ENCODE measurements at places on chromosomes 16 and 17.

- no peak for DNase-seq
Measured at GRCh38 chr17:43528319-43528987, 17.7 kb downstream of the ETV4 start.

DNA sequence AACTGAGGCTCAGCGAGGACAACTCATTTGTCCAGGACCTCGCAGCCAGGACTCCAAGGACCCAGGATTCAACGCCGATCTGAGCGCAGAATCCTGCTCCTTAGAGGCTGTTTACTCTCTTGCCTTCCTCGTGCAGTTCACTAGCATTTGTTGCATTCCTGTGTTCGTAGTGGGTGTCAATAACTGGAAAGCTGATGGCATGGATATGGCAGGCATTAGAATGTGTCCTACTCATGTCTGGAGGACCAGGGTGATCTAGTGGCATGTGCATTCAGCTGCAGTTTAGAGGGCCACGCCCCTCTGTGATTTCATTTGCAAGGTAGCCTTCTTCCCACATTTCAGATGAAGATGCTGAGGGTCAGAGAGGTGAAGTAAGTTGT lies 510 bp downstream of the CRISPLD2 start:
- no peak for DNase-seq

- DNase-seq, result no peak
Measured at GRCh38 chr17:63294776-63295175, 151.3 kb downstream of the CYB561 start.

- DNase-seq, result no peak
Measured at GRCh38 chr16:51072591-51072990, 78.5 kb downstream of the SALL1 start.

DNA sequence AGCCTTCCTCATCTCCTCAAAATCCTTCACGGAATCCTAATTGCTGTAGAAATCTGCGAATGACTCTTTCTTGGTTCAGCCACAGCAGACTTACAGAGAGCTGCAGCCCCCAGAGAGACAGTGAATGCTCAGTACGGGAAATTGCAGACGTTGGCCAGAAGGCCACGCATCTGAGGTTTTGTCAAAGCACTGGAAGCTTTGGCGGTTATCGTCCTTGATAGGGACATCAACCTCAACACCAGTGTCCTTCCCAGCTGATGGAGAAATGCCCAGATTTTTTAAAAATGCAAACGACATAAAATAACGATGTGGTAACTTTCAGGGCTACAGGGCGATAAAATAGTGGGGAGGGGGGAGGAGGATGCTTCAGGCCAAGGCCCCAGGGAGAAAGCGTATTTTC lies 166.6 kb upstream of the CIBAR2 start:
- DNase-seq, result no peak

DNA sequence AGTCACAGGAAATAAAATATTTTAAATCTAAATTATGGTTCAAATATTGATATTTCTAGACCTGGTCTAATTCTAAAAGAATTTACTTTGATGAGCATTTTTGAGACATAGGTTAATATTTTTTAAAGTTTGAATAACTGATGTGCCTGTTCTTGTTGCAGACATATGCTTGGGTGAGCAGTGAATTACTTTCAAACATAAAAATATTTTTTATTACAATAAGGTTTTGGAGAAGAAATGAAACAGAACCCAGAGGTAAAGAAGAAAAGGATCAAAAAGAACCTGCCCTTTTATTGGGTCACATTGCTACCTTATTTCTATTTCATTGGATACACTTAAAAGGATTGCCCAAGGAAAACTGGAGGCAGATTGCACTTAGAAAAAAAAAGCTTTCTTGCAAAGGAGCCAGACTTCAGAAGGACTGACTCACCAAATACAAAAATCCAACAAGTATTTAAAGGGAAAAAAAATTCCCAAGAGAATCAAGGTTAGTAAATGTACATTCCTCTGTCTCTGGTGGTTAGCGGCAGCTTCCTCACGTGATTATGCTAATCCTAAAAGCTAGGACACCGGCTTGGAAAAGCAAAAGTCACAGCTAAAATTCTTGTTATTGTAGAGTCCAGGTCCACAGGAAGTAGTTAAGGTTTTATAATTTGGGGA lies 18.5 kb downstream of the ENPP7 start:
- DNase-seq, result no peak

- DNase-seq, result no peak
Measured at GRCh38 chr17:17666111-17666714, 15.0 kb upstream of the RAI1 start.

- no peak for DNase-seq
Measured at GRCh38 chr17:36942019-36942599, 4.8 kb downstream of the LHX1 start.

- DNase-seq, result no peak
Measured at GRCh38 chr17:30343796-30344195, 9.9 kb upstream of the TMIGD1 start.

DNA sequence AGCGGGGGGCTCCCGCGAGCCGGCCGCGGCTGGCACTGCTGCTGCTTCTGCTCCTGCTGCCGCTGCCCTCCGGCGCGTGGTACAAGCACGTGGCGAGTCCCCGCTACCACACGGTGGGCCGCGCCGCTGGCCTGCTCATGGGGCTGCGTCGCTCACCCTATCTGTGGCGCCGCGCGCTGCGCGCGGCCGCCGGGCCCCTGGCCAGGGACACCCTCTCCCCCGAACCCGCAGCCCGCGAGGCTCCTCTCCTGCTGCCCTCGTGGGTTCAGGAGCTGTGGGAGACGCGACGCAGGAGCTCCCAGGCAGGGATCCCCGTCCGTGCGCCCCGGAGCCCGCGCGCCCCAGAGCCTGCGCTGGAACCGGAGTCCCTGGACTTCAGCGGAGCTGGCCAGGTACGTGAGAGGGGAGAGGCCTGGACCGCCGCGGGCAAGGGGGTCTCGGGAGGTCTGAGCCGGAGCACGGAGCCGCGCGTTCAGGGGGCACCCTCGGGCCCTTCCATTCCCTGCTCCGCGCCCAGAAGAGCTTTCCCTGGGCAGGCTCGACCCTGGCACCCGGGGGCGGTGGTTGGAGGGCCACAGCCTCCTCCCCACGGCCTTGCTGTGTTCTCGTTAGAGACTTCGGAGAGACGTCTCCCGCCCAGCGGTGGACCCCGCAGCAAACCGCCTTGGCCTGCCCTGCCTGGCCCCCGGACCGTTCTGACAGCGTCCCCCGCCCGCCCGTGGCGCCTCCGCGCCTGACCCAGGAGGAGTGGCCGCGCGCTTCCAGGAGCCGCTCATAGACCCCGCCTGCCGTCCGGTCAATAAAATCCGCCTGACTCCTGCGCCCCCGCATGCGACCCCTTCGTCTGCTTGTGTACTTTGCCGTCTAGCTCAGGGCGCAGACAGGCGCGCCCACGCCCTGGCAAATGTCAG lies 591 bp downstream of the NPW start:
- DNase-seq, result no peak

DNA sequence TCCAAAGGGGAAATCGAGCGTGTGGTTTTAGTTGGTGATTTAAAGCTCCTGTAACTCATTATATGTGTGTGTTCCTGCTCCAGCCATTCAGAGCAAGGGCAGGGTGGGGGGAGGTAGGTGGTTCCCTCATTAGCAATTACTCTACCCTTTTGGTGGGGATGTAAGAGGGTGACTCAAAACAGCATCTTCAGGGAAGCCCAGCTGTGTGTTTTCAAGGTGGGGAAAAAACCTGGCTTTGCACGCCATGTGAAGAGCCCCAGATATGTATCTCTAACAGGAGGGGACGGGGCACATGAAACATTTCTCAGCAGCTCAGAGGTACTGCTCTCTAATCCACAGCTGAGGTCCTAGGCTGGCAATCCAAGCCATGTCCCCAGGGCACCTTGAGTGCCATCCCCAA lies 241.3 kb upstream of the ZFHX3 start:
- no peak for DNase-seq

GRCh38 chr17:80457236-80457856 lies 19.1 kb downstream of the NPTX1 start:
- no peak for DNase-seq

GRCh38 chr16:77951788-77952187 lies 70.6 kb upstream of the CLEC3A start:
- no peak for DNase-seq

DNA sequence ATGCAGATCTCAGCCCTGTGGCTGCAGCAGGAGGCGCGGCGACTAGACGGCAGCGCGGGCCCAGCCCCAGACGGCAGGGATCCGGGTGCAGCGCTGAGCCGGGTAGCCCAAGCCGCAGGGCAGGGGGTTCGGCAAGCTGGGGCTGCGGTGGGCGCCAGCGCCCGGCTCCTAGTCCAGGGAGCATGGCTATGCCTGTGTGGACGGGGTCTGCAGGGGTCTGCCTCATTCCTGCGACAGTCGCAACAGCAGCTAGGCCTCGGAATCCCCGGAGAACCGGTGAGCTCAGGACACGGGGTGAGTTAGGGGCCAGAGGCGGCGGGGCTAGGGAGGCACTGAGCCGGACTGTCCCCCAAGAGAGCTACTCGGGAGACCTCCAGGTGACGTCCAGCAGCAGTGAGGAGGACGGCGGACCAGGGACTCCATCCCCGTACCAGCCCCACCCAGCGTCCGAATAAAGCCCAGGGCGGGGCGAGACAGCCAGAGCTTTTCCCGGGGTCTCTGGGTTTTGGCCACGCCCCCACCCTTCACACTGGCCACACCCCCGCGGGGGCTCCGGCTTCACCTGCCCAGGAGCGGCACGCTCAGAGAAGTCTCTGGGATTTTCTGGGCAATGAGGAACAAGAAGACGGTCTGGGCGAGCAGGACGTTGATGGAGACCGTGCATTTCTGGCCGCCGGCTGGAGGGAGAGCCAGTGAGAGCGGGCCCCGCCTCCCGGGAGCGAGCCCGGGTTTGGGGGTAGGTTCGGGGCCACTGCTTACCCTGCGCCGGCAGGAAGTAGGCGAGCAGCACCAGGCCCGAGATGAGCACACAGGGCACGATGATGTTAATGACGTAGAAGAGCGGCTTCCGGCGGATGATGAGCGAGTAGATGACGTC lies 1.1 kb downstream of the C17orf107 start:
- DNase-seq, result no peak

DNA sequence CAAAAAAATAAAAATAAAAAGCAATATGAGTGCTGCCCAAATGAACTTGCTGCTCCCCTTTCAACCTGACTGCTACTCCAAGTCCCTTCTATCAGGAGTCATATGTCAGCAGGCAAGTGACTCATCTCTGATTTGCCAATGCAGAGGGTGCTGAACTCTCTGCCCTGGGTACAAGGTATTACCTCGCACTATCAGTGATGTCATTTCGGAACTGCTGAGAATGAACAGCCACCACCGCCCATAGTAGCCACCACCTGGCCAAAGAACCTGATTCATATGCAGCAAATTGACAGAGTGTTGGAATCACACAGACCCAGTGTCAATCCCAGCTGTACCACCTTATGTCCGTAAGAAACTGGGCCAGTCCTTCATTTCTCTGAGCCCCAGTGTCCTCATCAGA lies 31.2 kb downstream of the LYRM9 start:
- no peak for DNase-seq

- DNase-seq, result no peak
Measured at GRCh38 chr16:57966204-57966771, 4.6 kb downstream of the CNGB1 start.

DNA sequence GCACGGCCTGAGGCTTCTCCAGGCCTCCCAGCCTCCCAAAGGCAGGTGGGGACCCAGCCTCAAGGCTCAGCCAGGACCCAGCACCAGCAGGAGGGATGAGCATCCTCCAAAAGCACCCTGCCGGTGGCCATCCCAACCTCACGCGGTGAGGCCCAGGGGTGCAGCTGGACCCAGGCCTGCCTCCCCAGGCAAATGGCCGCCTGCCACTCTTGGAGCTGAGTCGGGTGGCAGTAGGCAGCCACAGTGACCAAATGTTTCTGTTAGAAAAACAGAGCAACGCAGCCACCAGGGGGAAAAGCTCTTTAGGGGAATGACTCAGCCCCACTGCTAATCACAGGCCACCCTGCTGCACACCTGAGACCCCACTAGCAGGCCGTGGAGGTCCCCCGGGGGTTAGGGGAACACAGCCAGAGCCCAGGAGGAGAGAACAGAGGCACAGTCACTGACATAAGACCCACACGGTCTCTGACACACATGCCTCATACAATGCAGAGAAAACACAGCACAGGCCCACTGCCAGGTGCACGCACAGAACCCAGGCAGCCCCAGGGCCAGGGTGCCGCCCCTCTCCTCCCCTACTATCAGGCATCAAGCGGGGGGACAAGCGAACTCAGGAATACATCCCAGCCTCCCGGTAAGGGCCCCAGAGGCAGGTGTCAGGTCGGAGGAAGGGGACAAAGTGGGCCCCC lies 12.4 kb downstream of the BCAR1 start:
- DNase-seq, result no peak

DNA sequence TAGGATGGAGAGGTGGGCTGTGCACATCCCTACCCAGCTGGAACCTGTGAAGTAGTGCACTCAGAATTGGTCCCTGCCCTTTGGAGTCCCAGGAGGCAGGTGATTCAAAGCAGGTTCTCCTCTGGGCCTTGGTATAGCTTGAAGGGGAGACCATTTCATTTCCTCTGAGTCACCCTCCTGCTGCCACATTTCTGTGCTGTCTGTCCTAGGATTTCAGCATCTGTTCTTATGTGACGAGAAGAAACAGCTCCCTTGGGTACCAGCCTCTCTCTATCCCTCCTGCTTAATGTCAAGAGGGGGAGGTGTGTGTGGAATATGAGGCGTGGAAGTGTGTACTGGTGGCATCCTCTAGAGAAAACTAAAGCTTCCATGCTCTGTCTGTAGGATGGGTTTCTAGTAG lies 5.0 kb upstream of the NFE2L1 start:
- DNase-seq, result no peak

DNA sequence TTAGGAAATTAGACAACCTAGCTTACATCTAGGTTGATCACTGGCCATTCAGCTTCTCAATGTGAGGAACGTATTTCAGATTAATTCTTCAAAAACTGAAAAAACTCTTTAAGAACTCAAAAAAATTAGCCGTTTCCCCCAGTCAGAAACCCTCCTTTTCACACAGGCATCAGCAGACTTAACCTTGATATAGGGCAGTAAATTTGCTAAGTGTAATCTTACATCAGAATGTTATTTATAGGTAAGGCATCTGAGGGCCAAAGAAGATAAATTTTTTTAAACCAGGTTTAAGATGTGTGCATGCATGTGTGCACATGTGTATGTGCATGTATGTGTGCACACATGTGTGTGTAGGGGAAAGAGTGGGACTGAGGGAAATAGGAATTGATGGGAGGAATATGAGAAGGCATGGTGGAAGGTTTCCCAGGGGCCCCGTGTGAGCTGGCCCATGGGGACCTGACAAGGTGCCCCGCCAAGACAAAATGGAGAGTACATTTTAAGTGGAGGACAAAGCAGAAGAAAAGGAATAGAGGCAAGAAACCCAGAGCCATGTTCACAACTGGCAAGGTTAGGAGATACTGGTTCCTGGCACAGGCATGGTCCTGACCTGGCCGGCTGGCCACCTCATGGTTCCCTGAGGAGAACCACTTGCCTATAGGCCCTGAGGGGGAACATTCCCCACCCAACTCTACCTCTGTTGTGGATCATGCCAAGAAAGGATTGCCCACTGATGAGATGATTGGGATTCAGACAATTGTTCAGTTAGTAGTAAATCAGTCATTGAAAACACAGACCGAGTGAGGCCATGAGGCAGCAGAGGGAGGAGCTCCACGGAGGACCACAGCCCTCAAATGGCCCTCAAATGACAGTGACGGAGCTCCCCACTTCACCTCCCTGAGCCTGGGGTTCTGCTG lies 33.0 kb downstream of the TEX2 start:
- no peak for DNase-seq

- DNase-seq, result no peak
Measured at GRCh38 chr17:36613155-36613554, 11.8 kb downstream of the MRM1 start.

- no peak for DNase-seq
Measured at GRCh38 chr17:2580151-2580550, 13.3 kb upstream of the PAFAH1B1 start.

GRCh38 chr17:81537343-81537855 lies 9.2 kb downstream of the FSCN2 start:
- DNase-seq, result peak; percentile 44

- no peak for DNase-seq
Measured at GRCh38 chr17:44761932-44762810, 3.4 kb downstream of the ADAM11 start.
